ENCODE measurements at places on chromosomes 7 and 10.

GRCh38 chr7:3300221-3300650 lies 816 bp upstream of the SDK1 start:
- DNase-seq = no peak

GRCh38 chr7:123876557-123877256 lies 31.7 kb downstream of the HYAL4 start:
- DNase-seq = no peak

GRCh38 chr7:73901231-73901822 lies 40.4 kb downstream of the TMEM270 start:
- DNase-seq = no peak

DNA sequence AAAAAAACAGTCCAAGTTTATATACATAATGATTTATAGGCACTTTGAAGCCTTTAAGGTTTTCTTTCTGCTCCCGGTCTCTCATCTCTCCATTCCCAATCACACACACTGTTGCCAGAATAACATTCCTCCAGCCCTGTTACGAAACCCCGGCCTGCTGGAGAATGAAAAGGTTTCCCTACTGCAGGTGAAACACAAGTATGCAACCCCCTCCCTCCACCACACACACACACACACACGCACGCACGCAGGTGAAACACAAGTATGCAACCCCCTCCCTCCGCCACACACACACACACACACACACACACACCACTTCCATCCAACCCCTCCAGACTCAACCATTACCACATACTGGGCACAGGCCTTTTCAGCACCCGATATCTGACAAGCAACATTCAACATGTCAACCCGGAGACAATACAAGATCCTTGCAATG lies 87.5 kb downstream of the PARD3 start:
- DNase-seq = no peak

DNA sequence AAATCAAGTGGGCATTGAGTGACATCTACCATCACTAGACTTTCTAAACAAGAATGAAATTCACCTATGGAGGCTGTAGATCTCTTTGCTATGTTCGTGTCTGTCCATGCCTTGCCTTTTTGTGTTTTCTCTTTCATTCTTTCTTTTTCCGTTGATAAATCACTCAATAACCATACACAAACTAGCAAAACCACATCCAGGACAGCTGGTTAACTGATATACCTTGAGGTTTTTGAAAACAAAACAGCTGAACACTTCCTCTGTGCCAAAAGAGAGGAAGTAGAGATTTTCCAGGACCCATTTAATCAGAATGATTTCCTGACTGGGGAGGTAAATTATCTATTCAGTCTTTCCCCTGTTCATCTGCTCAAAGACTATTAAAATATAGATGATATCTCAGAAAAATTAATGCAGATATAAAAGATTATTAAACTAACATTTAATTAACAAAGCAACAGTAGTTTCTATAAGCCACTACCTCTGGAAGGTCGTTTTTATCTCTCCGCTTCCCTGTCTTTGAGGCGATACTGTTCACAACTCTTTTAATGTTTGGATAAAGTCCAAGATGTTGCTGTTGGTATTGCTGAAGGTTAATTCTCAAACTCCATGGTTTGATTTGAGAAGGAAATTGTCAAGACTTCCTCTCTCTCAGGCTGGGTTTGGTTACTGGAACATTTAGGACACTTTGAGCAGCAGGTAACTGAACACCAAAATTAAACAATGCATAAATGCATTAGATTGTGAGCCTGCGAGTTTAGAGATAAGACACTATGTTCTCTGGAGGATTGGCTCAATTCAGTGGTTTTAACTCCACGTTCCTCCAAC lies 24.4 kb upstream of the C10orf67 start:
- DNase-seq = no peak

- no peak for DNase-seq
Observed at GRCh38 chr7:119197172-119197876, 972.8 kb downstream of the ANKRD7 start.

DNA sequence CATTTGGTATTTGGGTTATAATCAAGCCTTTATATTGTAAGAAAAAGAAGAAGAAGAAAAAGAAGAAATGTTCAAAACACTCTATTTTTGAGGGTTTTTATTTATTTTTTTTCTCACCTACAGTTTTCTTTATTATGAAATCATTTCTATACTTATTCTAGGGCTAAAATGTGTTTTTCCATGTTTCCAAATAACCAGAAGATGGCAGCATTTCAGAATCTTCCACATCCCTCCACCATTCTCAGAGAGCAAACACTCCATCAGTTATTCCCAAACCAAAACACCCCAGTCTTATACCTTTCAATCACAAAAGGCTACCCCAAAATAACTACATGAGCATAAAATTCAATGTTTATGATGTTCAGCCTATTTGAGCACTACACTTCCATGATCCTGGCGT lies 38.7 kb upstream of the PPP1R17 start:
- DNase-seq = no peak

- DNase-seq = no peak
Observed at GRCh38 chr10:34804306-34804705, 10.8 kb downstream of the PARD3 start.

- DNase-seq = no peak
Observed at GRCh38 chr10:73743327-73743904, 756 bp upstream of the SEC24C start.

DNA sequence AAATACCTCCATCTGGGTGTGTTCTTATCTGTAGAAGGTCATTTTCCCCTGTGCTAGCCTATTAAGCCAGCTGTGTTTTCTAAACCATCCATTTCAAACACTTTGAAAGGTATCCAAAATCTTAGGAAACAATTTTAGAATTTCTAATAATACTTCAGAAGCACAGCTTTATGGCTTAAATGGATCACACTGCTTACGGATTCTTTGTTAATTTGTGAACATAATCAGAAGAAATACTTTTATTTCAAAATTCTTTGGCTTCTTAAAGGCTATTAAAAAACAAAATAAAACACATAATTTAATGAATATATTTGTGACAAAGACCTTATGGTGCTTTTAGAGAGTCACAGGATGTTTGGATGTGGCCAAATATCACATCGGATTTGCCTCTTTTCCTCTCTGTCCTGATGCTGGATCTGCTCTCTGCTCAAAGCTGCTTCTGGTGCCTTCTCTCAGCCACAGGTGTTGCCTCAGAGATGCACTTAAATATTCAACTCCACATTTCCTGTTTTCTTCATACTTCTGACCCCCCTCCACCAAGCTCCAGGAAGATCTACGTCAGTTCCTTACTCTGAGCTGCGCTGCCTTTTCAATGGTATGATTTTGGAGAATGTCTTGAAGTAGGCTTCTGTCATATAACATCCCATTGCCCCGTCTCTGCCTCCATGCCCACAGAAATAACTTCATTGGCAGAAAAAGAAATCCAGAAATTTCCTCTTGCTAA lies 230.6 kb downstream of the MLLT10 start:
- no peak for DNase-seq

- no peak for DNase-seq
Observed at GRCh38 chr10:82908751-82909150, 1033.8 kb downstream of the NRG3 start.

DNA sequence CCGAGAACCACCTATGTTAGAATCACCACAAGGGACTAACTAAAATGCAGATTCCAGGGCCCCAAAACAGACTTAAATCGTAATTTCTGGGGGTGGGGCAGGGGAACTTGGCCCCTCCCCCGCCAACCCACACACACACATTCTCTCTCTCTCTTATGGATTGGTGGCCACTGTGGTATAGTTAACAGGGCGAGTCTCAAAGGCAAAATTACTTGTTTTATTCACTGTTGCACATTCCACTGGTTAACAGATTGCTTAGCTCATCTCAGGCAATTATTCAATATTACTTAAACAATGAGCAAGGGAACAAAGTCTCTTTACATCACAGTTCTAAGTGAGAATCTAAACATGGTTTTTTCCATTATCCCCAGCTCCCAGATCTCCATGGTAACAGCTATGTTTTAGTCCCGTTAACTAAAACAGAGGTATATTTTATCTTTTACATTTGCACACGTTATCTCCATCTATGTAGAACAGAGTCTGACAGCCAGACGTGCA lies 38.5 kb downstream of the IGF2BP3 start:
- no peak for DNase-seq

DNA sequence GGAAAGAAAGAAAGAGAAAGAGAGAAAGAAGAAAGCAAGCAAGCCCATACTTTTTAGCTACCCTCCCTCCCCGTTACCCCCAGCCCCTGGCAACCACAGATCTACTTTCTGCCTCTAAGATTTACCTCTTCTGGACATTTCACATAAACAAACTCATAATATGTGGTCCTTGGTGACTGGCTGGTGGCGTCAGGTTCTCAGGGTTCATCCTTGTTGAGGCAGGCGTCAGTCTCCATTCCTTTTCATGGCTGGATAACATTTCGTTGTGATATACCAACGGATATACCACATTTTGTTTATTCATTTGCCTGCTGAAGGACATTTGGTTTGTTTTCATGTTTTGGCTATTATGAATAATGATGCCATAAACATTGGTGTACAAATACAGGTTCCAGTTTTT lies 30.5 kb downstream of the CDH23 start:
- no peak for DNase-seq

DNA sequence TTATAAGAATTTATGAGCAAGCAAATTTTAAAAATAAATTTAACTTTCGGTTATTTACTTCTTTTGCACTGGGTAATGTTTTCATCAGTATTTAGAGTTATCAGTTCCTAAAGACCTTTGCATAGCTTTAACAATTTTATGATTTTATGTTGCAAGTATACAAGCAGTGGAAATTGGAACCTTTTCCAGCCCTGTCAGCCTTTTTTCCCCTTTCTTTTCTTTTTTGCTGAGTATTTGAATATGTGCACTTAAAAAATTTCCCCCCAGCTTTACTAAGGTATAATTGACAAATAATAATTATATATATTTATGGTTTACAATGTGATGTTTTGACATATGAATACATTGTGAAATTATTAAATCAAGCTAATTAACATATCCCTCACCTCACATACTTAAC lies 62.6 kb downstream of the MKLN1 start:
- DNase-seq = no peak

DNA sequence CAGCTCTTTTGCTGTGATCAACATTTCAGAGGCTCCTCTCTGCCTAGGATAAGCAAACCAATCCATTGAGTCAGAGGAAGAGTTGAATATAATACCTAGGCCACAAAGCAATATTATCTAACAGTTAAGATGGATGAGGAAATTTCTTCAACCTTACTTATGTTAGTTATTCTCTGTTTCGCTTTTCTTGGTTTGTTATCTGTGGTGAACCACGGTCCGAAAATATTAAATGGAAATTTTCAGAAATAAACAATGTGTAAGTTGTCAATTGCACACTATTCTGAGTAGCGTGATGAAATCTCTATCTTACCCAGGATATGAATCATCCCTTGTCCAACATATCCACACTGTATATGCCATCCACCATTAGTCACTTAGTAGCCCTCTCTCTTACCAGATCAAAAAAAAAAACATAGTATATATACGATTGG lies 1.5 kb upstream of the HTR7 start:
- no peak for DNase-seq

GRCh38 chr7:28556671-28557070 lies 144.4 kb downstream of the CREB5 start:
- no peak for DNase-seq

DNA sequence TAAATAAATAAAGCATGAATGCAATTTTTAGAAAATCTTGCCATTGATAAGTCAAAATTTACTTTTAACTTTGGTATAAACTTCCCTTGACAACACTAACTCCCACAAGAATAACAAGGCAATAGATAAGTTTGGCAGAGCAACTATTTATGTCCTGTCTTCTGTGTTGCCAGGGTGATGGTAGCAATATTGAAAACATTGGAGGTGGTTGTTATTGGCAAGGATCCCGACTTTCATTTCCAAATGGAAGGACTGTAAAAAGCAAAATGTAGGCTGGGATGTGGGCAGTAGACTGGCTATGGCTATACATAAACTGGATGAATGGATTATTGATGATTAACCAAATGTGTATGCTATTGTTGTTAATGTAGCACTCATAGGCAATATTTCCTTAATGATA lies 134.9 kb upstream of the CACNA2D1 start:
- DNase-seq = no peak

- DNase-seq = no peak
Observed at GRCh38 chr10:6218692-6219493, 16.2 kb downstream of the PFKFB3 start.

GRCh38 chr7:131637859-131638258 lies 81.4 kb upstream of the PODXL start:
- no peak for DNase-seq

DNA sequence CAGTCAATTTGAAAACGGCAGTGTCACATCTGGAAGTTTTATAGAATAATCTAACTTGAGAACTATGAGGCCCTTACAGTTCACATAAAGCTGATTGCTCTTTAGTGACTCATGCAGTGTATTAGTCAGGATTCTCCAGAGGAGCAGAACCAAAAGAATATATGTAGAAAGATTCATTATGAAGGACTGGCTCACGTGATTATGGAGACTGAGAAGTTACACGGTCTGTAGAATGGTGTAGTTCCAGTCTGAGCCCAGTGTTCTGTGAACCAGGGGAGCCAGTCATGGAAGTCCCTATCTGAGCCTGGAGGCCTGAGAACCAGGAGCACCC lies 21.5 kb downstream of the RBM33 start:
- no peak for DNase-seq

GRCh38 chr10:77309092-77309491 lies 328.5 kb downstream of the KCNMA1 start:
- DNase-seq = no peak

DNA sequence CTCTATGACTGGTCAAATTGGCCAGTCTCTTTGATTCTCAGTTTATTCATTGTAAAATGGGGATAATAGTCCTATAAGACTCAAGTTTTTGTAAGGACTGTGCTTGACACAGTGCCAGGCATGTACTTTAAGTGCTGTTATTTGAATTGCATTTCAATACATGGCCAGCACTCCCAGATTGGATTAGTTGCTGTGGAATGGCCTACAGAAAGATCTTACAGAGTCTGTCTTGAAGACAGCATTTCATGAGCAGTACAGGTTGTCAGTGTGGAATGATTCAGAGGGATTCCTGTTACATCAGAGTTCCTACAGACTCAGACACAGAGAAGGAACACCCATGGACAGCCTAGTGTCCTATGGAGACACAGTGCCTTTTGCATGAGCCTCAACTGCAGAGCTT lies 238.1 kb upstream of the BMPER start:
- DNase-seq = no peak

- DNase-seq = no peak
Observed at GRCh38 chr10:127257395-127257794, 61.0 kb upstream of the INSYN2A start.

GRCh38 chr7:139734395-139734794 lies 43.4 kb downstream of the HIPK2 start:
- no peak for DNase-seq

GRCh38 chr10:124378881-124379471 lies 39.7 kb downstream of the OAT start:
- DNase-seq = no peak

Data from stimulated activated CD8-positive, alpha-beta memory T cell treated with anti-CD3 and anti-CD28 coated beads, Interleukin-4, amount 100 ng/mL, for 4 hours (primary cell).